ENCODE measurements at places on chromosomes 2 and 18.
A peak's percentile ranks its signal among the peaks of the same experiment; 100 is the strongest.

DNA sequence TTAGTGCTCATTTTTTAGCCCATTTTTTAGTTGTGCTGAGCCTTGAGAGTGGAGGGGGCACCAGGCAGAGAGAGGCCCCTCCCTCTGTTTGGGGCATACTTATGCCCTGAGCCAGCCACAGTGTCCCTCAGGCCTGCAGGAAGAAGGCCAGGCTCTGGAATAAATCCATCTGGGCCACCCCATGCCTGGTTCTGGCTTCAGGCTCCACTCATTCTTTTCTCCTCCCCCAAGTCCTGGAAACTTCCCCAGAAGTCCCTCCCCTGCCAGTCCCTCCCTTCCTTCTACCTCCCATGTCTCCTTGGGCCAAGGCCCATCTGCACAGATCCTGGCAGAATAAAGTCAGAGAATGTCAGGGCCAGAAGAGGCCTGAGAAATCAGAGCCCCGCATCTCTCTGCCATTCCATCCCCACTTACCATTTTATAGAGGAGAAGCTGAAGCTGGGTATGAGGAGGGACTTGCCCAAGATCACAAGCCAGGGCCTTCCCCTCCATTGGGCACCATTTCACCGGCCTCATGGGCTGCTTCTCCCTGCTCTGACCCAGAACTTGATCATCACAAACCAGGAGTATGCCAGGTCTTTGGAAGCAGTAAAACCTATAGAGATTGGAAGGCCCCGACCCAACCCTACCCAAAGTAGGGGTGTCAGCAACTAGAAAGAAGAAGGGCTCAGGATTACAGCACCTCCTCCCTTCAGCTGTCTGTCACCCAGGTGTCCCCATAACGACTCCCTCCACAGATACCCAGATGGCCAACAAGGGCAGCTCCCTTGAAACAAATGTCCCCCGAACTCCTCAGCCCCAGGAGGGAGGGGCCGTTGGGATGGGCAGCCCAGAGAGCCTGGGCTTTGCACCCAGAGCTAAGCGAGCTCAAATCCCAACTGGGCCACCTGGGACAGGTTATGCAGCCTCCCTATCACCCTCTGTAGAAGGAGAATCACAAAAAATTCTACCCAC, 108.4 kb downstream of the POLR1A start:
- DNase-seq, result peak; percentile 45

GRCh38 chr2:187294043-187294442, 154.0 kb downstream of the CALCRL start:
- DNase-seq, result no peak

GRCh38 chr2:240921311-240921994, 15.3 kb downstream of the CROCC2 start:
- no peak for DNase-seq

GRCh38 chr2:98577313-98577712, 31.0 kb downstream of the COA5 start:
- DNase-seq, result no peak

DNA sequence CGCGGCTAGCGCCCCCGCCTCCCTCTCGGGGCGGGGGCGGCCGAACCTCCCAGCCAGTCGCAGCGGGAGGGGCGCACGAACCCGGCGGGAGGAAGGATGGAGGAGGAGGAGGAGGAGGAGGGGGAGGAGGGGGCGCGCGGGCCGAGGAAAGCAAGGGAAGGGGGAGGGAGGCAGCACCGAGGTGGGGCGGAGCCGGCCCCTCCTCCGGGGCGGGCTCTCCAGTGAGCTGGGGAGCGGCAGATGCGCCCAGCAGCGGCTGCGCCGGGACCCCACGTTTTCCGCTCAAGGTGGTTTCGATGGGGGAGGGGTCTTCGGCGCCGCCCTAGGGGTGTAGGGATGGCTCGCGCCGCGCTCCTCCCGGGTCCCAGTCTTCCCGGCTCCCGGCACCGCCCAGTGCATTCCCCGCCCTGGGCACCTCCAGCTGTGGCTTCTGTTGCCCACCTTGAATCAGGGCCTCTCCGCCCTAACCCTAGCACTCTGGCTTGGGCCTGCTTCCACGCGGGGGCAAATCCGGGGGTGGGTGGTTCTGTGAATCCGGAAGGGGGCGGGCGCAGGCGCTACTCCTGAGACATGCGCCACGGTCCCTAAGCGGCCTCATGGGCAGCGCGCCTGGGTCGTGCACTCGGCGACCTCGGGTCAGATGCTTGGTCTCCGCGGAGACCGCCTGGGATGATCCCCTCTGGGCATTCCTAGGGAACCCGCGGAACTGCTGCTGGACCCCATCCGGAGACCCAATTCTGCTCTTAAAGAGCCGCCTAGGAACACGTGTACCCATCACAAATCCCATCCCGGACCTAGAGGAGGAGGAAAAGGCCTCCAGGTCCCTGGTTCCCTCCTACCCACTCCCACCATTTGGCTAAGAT, at the start of gene FBXO41:
FBXO41 (minus strand) TSS at position 183 of the 863 bp plus-strand sequence. CDS start 14,848 bp downstream, outside the sequence.
- DNase-seq, result no peak

Data from NCI-H446 treated with DMSO at 0.1 percent for 48 hours (cell line).